ENCODE measurements at places on chromosomes 12 and 14.
A peak's percentile ranks its signal among the peaks of the same experiment; 100 is the strongest.

- DNase-seq, result no peak
Measured at GRCh38 chr12:108575199-108575912, 13.0 kb downstream of the ISCU start.

GRCh38 chr14:26187996-26188620 lies 409.7 kb downstream of the NOVA1 start:
- DNase-seq, result no peak

DNA sequence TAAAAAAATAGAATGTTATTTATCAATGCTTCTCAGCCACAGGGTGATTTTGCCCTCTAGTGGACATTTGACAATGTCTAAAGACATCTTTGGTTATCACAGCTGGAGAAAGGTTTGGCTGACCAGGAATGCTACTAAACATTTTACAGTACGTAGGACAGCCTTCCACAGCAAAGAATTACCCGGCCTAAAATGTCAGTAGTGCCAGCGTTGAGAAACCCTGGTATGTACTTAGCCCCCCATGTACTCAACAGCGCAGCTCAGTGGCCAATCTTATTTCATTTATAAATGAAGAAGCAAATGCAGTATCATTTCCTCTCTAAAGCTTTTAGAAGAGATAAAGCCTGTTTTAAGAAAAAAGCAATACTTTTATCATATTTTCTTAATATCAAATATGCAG lies 5.8 kb downstream of the MARK3 start:
- DNase-seq, result peak; percentile 46

DNA sequence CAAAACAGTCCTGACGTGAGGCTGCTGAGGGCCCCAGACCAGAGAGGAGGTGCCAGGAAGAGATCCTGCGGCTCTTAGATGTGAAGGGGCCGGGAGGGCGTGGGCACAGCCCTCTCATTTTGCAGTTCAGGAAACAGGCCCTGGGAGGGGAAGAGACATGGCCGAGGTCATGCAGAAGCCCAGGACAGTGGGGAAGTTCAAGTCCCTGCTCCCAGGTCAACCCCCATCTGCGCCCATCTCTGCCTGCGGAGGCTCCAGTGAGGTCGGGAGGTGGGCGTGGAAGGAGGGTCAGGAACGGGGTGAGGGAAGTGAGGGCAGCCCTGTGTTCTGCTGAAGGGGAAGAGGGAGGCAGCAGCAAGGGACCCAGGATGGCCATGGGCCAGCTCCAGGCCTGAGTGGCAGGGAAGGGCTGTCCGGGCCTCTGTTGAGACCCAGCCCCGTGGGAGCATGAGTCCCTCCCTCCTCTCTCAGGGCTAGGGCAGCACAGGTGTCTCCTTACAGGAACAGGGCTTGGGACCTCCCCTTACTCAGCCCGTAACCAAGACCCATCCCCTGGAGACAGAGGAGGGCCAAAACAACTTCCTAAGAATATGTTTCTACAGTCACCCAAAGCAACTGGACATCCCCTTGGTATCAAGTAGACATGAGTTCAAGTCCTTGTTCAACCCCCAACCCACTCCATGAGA lies 90.8 kb downstream of the LGMN start:
- DNase-seq, result no peak

- DNase-seq, result no peak
Measured at GRCh38 chr12:34405286-34406227, 383.3 kb downstream of the ALG10 start.

- no peak for DNase-seq
Measured at GRCh38 chr12:110750784-110751461, 8.2 kb upstream of the PPP1CC start.

DNA sequence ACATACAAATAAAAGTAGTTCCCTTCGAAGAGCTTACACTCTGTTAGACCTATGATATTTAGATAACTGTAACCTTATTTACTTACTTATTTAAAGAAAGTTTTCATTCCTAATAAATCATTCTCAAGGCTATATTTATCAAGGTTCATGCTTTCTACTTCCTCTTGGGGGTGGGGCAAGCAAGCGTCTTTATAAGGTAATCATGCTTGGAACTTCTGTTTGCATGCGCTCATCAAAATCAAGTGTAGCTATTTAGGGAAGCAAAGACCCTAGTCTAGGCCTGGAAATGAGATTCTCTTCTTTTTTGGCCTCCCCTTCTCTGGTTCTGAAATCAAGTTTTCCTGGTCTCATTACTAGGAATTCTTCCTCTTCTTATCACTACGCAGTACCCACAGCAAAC lies 766 bp downstream of the RERG start:
- no peak for DNase-seq

- no peak for DNase-seq
Measured at GRCh38 chr12:93300611-93301021, 77.1 kb upstream of the NUDT4 start.

- DNase-seq, result peak; percentile 38
Measured at GRCh38 chr14:55705651-55706364, 125.8 kb downstream of the KTN1 start.

DNA sequence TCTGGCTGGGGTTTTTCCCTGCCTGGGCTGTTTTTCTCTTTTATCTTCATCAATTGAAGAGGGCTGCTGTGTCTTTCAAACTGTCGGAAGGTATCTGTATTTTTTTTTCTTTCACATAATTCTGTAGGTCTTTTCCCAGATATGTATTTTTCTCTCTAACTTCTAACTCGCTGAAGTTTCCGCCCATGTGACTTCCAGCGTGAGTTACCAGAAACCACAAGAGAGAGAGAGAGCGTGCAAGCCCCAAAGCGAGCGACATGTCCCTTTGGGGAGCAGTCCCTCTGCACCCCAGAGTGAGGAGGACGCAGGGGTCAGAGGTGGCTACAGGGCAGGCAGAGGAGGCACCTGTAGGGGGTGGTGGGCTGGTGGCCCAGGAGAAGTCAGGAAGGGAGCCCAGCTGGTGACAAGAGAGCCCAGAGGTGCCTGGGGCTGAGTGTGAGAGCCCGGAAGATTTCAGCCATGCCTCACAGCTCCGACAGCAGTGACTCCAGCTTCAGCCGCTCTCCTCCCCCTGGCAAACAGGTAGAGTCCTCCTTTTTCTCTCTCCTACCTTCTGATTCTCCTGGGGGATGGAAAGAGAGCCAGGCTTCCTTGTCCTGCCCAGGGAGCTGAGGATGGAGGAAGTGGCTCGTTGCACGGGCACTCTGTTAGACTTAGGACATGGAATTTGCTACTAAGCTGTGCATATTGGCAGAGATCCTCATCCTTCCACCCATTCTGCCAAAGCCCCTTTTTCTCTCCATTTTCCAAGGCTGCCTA lies at the start of gene BATF:
BATF (plus strand) TSS at position 246 of the 759 bp plus-strand sequence; CDS start at position 460, 214 bp downstream.
- peak; percentile 73 for DNase-seq

DNA sequence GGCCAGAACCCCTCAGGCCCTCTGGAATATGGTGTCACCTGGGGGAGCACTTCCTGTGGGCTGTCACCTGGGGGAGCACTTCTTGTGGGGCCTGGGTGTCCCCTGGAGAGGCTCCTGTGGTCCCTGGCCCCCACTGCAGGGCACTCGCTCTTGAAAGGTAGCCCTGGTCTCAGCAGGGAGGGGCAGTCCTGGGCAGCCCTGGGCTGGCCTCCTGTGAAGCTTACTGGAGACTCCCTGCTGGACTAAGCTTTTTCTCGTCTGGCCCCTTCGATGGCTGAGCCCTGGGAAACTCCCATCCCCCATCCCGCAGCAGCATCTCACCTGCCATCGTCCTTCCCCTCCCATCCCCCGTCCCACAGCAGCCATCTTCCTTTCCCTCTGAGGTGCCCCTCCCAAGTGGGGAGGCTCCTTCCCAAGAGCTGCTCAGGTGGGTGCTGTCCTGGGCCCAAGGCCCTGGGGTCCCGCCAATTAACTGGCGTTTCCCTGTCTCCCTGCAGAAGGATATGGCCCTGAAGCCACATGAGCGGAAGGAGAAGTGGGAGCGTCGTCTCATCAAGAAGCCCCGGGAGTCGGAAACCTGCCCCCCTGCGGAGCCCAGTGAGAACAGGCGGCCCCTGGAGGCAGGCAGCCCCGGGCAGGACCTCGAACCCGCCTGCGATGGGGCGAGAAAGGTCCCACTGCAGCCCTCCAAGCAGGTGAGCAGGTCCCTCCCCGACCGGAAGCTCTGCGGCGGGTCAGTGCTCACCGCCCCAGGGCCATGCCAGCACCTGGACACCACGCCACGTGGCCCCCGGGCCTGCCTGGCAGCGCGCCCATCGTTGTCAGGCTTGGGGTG lies 17.9 kb downstream of the FBRSL1 start:
- DNase-seq, result no peak

- DNase-seq, result no peak
Measured at GRCh38 chr12:109596418-109597244, 23.0 kb downstream of the MVK start.

GRCh38 chr12:13562915-13563742 lies 366.6 kb downstream of the EMP1 start:
- no peak for DNase-seq

- no peak for DNase-seq
Measured at GRCh38 chr12:61911113-61911512, 349.1 kb upstream of the USP15 start.

- DNase-seq, result no peak
Measured at GRCh38 chr12:109815757-109816617, 17.2 kb downstream of the TRPV4 start.

GRCh38 chr14:37133284-37133913 lies 39.0 kb downstream of the SLC25A21 start:
- DNase-seq, result no peak

DNA sequence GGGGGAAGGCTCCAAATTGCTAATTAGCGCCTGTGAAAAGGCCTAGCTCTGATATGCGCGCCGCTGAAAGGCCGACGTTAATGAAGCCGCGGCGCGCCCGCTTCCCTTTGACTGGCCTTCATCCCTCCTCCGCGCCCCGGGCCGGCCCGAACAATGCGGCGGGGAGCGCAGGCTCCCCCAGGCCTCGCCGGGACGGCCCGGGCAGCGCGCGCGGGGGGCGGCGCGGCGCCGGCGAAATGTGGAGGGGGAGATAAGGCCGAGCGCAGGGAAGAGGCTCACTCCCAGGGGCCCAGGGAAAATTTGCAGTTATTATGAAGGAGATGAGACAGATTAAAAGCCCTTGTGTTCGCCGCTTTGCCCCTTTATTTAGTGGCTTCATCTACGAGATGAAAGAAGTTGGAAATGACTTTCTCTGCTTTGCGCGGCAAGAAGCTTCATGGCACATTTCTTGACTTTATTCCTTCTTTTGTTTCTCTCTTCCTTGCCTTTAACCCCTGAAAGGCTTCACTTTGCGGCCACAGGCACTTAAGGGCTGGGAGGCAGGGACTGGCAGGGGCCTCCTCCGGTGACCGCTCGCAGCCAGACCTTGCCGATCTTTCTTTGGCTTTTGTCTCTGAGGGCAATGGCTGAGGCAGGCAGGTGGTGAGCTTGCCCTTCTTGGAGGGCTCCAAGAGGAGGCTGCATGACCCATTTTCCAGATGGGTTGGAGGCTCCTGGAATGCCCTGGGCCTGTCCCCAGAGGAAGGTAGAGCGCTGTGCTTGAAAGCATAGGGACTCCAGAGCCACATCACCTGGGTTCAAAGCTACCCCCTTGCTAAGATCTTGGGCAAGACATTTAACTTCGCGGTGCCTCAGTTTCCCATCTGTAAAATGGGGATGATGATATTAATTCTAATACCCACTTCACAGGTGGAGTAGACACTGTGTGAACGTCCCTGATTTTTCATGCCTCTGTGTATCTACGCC lies 12.7 kb upstream of the GPATCH2L start:
- no peak for DNase-seq

- no peak for DNase-seq
Measured at GRCh38 chr12:82838131-82838551, 151.4 kb downstream of the TMTC2 start.

- peak; percentile 51 for DNase-seq
Measured at GRCh38 chr14:76564471-76565422, 188.8 kb downstream of the ESRRB start.

DNA sequence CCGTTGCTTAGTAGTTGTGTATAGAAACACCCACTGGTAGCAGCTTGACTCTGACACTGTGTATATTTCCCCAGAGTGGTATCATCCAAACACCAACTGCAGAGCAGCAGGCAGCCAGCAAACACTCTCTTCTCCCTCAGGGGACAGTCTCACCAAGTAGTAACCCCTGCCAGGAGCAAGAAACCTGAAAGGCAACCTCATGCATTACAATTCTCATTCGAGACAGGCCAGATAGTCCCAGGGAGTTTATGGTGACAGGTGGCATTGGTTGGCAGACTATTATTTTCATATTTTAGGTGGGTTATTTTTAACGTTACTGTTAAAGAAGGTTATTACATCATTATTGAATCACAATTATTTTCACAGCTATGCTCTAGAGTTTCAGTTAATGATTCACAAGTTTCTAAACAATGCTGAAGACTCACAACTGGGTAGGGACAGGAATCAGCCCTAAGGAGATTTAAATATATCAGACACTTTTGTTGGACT lies 222.8 kb downstream of the EGLN3 start:
- no peak for DNase-seq

GRCh38 chr12:47801170-47801903 lies 18.4 kb downstream of the HDAC7 start:
- DNase-seq, result no peak

DNA sequence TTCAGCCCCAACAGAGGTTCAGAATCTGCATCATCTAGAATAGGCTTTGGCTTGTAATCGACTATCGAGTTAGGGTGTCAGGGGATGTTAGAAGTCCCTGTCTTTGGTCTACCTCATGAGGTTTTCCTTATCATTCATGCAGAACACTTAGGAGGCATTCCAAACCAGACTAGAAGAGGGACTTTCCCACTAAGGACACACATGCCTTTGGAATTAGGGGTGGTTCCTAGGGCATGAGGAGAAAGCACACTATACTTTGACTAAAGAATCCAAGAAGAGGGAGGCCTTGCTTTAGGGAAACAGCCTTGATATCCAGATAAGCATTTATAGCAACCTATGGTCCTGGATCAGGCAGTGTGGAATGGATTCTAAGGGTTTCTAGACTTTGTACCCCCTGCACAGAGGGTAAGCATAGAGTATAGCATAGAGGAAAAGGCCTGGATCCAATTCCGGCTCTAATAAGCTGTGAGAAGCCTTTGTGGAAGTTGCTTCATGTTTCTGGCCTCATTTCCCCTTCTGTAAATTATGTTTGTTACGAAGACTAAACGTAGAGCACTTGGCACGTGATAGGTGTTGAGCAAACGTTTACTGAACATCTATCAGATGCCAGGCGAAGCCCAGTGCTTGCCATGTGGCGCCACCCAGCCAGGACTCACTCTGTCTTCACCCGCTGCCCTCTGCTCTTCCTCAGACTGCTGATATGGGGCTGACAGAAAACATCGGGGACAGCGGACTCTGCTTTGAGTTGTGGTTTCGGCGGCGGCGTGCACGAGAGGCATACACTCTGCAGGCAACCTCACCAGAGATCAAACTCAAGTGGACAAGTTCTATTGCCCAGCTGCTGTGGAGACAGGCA lies 13.2 kb downstream of the ZNF219 start:
- no peak for DNase-seq

GRCh38 chr14:30270200-30271161 lies 288.5 kb upstream of the G2E3 start:
- DNase-seq, result peak; percentile 63
